Fibroblast of mammary gland (primary cell): ENCODE measurements at places on chromosomes 6 and 20.

GRCh38 chr6:51024126-51024525, 205.5 kb downstream of the TFAP2B start:
- no peak for DNase-seq

GRCh38 chr6:69106511-69106910, 471.4 kb downstream of the ADGRB3 start:
- DNase-seq: no peak

GRCh38 chr6:52557389-52558265, 19.2 kb downstream of the TRAM2 start:
- DNase-seq: no peak

- DNase-seq: no peak
Measured at GRCh38 chr6:24660105-24660504, 6.6 kb downstream of the TDP2 start.

DNA sequence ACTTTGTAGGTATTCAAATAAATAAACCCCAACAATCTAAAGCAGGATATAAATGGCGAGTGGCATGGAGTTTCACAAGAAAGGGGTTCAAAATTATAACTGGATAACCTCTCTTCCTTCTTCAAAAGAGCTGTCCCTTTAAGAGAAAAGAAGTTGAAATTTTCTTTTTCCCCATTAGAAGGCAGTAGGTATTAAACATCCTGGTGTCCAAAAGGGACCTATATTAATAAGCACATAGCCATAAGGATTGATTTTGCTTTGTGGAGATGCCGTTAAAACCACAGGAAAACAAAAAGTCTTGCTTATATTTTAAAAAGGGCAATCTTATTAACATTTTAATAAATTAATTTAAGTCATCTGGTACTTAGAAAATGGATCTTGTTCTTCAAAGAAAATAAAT, 76.5 kb downstream of the LYRM4 start:
- no peak for DNase-seq
